ENCODE measurements at places on chromosomes 6 and 20.

DNA sequence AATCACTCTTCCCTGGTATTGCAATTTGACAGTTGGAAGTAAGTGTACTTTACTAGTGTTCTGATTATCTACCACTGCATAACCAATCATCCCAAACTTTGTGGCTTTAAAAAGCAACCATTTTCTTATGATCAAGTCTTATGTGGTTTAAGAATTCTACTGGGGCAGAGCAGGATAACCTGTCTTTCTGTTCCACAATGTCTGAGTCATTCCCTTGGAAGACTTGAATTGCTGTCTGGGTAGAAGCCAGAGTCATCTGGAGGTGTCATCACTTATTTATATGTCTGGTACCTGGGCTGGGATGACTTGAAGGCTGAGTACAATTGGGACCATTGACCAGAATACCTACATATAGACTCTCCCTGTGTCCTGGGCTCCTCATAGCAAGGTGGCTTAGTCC, 644.3 kb downstream of the HDGFL1 start:
- DNase-seq: no peak

DNA sequence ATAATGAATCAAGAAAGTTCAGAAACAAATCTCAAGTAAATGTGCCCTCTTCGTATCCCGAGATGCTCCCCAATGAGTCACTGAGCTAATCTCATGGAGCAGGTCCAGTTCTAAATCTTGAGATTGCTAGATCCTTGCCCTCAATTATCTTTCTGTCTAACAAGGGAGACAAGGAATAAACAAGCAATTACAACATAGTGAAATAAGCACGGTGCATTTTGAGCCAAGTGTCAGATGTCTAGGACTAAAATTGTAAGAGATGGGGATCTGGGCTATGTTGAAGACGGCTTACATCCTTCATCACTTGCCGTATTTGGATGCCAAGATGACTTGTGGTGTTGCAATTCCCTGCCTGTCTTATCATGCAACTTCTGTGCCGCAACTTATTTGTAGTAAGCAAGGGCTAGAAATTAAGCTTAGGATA, 56.5 kb upstream of the ADGRF1 start:
- no peak for DNase-seq

- DNase-seq: no peak
These were observed 29.0 kb downstream of the SLC12A5 start for GRCh38 chr20:46057856-46058598.

GRCh38 chr6:90805619-90806155, 218.8 kb upstream of the MAP3K7 start:
- no peak for DNase-seq

- no peak for DNase-seq
These were observed 27.6 kb upstream of the CDKN1A start for GRCh38 chr6:36650848-36651478.

DNA sequence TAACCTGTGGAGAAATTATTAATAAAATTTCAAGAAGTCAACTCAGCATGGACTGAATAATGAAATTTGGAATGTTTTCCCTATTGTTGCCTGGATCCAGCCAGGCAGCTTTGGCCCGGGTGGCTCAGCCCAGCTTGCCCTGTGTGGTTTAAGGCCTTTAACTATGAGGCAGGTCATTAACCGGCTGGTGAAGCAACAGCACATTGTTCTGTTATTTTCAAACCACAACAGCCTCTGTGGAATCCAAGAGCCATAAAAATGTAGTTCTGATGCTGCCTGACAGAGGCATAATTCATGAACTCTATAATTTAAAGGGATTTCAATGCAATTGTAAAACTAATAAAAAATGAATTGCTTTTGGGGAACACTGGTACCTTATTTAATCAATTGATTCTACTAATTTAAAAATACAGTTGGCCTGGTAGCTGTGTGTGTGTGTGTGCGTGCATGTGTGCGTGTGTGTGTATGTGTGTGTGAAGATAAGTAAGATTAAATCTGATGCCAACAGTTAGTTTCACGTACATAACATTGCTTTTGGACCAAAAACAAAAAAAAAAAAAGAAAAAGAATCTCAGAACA, 117.7 kb downstream of the RPS12 start:
- DNase-seq: no peak

- no peak for DNase-seq
These were observed 50.8 kb downstream of the ZMYND8 start for GRCh38 chr20:47305667-47306066.

DNA sequence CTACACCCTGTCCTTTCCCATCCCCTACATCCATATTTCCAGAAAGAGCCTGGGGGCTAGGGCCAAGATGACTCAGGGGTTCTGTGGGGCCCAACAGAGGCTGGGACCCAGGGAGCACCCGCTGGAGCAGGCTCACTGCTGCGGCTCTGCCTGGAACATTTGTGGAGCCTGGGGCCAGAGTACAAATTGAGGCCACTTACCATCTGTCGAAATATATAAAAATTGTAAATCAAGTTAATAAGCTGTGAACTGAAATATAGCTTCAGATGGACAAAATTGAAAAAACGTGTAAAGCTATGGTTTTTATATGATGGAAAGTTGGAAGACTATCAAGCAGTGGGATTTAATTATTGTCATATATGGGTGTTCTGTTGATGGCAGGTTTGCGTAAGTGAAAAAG, 82.9 kb upstream of the ATXN1 start:
- no peak for DNase-seq
